Stimulated activated CD4-positive, alpha-beta T cell treated with anti-CD3 and anti-CD28 coated beads, Interleukin-1b, Interleukin-23, amount 100 ng/mL, for 1 hour (primary cell): ENCODE measurements at places on chromosomes 1 and 21.

- DNase-seq: no peak
Measured at GRCh38 chr1:27011058-27011764, 1.4 kb downstream of the TENT5B start.

- DNase-seq: peak; percentile 13
Measured at GRCh38 chr1:44029260-44029910, 1.9 kb downstream of the SLC6A9 start.

DNA sequence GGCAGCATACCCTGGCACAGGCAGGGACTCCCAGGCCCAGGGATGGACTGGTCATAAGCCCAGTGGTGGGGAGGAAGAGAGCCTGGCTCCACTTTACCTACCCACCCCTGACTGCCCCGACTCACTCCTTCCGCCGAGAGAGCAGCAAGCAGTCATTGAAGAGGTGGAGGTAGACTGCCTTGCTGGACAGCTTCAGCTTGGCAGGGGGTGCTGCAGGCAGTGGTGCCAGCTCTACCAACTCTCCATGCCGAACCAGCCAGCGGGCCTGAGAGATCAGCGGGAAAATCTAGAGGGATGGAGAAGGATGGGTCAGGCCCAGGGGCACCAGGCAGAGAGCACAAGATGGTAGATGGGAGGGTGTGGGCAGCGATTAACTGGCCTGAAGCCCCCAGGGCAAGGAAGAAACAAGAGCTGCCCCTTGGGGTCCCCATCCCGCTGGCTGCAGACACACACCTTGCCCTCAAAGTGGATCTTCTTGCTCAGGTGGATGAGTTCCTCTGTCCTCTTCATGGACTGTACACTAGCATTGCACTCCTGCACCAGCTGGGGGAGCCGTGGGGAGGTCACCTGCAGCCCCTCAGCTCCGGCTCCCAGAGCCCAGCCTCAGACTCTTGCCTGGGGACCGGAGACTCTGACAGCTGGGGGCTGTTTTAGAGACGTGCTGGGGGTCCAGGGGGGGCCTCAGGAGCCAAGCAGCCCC, 7.7 kb downstream of the ARHGEF19 start:
- DNase-seq: no peak

DNA sequence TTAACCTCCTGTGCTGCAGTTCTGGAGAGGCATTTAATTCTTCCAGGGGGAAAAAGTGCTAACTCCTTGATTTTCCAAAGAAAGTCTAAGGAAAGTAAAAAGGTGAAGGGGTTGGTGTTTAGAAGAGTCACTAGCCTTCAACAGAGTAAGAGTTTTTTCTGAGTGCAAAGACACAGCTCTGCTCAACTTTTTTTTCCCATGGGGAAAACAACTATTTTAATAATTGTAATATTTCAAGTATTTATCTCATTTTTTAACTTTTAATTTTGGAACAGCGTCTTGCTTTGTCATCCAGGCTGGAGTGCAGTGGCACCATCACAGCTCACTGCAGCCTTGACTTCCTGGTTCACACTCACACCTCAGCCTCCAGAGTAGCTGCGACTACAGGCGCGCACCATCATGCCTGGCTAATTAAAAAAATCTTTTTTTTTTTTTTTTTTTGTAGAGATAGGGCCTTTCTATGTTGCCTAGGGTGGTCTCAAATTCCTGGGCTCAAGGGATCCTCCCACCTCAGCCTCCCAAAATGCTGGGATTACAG, 202.6 kb downstream of the APP start:
- no peak for DNase-seq

DNA sequence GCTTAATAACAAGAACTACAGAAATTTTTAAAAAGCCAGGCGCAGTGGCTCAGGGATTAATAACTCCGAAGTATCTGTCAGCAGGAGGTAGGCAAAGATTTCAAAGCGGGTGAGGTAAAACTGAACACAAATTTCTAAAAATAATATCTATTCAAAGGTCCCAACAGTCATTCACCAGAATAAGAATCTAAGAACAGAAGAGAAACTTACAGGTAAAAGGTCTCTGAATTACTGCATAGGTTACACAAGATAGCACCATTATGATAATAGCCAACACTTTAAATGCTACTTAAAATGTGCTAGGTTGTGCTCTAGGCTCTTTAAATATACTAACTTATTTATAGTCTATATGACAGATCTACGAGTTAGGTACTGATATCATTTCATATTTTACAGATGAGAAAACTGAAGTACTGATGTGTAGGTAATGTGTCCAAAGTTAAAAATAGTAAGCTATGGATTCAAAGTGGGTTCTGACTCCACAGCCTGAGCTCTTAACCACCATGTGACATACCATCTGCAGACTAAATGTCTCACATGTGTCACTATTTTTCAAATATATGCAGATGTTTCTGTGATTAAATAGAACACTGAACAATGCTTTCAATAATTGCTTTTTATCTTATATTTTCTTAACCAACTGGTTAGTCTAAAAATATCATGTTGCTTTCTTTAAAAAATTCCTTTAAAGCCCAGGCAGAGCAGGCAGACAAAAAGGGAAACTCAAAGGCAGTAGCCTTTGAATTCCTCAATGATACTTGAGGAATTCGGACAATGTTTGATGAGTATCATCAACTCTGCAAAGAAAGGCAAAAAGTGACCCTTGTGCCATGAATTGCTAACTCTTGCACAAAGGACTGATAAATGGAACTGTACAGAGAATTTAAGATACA, 80.5 kb upstream of the TTC39A start:
- no peak for DNase-seq

DNA sequence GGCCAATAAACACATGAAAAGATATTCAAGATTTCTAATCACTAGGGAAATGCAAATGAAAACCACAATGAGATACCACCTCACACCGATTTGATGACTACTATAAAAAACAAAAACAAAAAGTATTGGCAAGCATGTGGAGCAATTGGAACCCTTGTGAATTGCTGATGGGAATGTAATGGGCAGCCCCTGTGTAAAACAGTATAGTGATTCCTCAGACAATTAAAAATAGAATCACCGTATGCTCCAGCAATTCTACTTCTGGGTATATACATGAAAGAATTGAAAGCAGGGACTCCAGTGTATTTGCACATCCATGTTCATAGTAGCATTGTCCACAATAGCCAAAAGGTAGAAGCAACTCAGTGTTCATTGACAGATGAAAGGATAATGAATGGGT, 12.9 kb upstream of the C1orf115 start:
- DNase-seq: no peak

GRCh38 chr1:114224196-114224907, 70.7 kb upstream of the SYT6 start:
- no peak for DNase-seq

GRCh38 chr1:35568975-35569395, 4.1 kb upstream of the TFAP2E start:
- no peak for DNase-seq

- no peak for DNase-seq
Measured at GRCh38 chr1:114100148-114100547, 53.5 kb downstream of the SYT6 start.

DNA sequence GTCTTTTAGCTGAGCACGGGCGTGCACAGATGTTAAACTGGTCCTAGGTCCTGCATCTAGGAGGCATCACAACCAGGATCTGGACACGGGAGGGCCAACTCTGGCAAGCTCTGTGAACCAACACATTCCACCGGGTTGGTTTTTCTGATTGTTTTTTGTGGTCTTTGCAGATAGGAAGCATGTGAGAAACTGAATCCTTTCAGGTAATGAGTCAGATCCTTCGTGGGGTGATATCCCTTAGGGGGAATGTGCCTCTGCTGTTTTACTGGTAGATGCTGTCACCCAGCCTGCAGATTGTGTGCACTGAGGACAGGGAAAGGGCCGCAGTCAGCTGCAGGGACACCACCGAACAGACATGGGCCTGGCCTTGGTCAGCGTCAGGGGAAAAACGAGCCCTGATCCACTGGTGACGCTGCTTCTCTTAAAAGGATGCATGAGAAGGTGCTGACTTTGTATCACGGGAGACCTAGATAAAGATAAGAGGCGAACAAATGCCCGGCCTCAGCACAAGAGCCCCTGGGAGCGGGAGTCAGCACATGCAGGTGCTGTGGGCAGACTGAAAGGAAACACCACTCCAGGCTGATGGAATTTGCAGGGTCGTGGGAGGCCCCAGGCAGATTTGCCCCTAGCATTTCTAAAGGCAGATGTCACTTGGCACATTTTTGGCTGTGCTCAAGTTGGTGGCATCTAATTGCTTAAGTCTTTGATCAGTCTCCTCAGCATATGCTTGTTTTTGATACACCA, 51.1 kb downstream of the DOP1B start:
- no peak for DNase-seq

- DNase-seq: no peak
Measured at GRCh38 chr1:153795934-153796785, 21.0 kb downstream of the SLC27A3 start.

DNA sequence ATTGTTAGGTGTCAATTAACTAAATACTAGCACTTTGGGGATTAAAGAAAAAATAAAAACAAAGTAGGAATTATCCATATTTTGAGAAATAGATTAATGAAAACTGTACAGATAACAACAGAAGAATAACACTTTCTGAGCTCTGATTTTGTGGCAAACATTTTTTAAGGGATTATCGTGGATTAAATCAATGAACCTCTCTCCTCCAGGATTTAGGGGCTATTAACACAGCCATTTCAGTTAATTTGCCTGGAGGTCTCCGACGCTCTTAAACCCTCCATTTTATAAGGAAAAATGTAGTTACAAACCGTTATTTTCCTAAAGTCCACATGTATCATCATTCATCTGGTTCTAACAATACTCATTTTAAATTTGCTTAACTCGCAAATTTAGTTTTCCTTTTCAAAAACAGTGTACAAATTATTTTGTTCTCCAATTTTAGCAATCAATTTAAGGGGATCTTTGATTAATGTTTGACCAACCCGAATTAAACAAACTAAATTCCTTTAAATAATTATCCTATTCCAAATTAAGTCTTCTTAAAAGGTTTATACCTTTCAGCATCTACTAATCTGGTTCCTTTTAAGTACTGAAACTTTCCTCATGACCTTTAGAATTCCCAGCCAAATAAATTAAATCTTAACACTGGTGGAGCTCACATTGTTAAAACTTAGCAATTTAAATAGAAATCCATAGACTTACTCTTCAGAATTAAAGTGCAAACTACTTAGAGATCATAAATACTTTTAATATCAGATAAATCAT, 30.7 kb upstream of the RNF187 start:
- no peak for DNase-seq

DNA sequence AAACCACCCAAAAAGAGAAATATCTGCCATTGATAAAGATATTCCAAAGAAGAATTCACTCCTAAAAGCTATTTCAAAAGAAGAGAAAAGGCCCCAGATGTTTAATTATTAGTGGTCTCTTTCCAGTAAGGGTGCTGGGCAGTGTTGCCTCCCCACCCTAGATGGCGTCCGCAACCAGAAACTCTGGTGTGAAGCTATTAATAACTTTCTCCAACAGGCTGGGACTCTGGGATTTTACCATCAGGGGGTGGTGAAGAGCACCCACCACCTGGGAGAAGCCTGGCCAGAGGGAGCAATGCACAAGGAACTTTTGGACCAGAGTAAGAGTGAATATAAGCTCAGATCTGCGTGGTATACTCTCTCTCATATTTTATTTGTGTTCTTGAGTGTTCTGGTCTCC, 115.4 kb upstream of the TIAM1 start:
- DNase-seq: no peak

DNA sequence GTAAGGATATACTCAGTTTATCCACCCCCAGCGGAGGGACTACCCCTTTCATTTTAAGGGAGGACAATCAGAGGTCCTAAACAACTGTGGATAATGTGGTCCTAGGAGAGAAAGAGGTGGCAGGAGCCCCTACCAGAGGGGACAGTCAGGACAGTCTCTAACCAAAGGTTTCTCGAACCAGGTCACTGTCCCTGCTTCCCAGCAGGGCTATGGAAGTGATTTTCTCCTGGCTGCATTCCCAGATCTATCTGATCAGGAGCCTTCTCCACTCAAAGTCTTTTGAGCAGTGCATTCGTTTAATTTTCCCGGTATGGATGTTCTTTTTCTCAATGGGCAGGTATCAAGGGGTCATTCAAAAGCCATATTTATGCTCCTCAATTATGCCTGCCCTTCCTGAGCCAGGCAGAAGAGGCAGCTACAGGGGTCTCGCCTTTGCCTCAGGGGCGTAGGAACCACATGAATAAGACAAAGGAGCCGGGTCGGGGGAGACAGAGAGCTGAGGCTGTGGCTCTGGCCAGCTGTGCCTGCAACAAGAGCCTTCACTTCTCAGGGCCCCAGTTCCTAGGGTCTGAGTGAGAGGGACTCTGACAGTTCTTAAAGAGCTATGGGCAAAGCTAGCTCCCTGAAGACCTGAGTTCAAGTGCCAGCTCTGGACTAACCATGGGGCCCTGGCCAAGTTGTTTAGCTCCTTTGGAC, 62.5 kb upstream of the DMRTB1 start:
- DNase-seq: no peak

DNA sequence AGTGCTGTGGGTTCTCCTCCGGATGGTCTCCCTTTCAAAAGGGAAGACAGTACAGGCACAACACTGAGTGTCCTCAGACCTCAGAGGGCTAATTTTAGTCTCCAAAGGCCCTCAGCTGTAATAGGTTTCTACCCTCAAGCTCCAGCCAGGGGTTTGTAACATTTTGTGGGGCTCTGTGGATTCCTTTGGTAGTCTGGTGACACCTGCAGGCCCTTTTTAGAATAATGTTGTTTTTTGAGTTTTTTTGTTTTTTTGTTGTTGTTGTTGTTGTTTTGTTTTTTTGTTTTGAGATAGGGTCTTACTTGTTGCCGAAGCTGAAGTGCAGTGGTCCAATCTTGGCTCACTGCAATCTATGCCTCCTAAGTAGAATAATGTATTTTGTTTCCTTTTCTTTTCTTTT, 15.0 kb upstream of the TMEM201 start:
- DNase-seq: no peak

GRCh38 chr1:172339842-172340241, 80.6 kb upstream of the C1orf105 start:
- DNase-seq: no peak

DNA sequence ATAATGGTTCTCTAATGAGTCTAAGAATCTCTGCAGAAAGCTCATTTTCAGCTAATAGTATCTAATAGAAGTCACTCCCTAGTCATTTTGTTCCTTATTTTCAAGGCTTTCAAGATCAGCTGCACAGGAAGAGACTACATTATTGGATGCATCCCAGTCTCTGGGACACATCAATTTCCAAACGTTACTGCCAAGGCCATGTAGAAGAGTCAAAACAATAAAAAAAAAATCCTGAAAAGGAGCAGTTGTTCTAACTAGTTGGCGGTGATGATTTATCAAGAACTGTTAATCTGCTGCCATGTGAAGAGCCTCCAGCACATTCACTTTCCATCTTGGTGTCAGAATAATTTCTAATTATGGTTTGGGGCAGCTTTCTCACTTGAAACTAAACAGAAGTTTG, 5.7 kb downstream of the DDAH1 start:
- DNase-seq: no peak
